Astrocyte of the hippocampus (primary cell): ENCODE measurements at places on chromosomes 4 and X.

DNA sequence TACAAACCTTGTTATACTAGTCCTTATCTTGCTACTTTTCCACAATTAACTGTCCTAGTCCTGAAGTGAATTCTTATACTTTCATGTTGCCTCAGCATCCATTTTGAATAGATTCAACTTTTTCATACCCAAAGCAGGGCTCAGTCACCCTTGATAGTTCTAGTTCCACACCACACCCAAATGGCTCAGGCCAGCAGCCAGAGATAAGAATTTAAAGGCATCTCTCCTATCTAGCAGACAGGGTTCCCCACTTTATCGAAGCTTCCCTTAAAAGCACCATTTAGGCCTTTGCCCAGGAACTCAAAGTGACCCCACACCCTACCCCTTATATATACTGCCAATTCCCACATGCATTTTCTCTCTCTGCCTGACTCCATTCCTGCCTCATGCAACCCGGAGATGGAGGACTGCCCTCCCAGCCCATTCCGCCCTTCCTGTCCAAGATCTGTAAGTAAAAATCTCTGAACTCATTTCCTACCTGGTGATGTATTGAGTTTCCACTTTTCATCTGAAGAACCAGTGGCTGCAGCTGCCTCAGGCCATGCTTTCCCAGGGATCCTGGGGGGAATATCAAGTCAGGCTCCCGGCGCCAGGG is 63.7 kb upstream of the TXK start:
- DNase-seq: no peak

GRCh38 chrX:110172215-110172614 is 145.7 kb downstream of the AMMECR1 start:
- DNase-seq: no peak

- DNase-seq: no peak
Measured at GRCh38 chrX:87636533-87636932, 118.9 kb downstream of the KLHL4 start.

- peak; percentile 79 for DNase-seq
Measured at GRCh38 chrX:68894513-68895340, 65.9 kb downstream of the EFNB1 start.

GRCh38 chr4:123824524-123824923 is 427.9 kb downstream of the SPRY1 start:
- no peak for DNase-seq

GRCh38 chrX:112746812-112747595 is 67.3 kb upstream of the LHFPL1 start:
- DNase-seq: peak; percentile 11

- DNase-seq: no peak
Measured at GRCh38 chr4:76407440-76408119, 13.4 kb downstream of the CCDC158 start.

GRCh38 chr4:26024079-26024478 is 110.1 kb downstream of the SMIM20 start:
- DNase-seq: no peak

DNA sequence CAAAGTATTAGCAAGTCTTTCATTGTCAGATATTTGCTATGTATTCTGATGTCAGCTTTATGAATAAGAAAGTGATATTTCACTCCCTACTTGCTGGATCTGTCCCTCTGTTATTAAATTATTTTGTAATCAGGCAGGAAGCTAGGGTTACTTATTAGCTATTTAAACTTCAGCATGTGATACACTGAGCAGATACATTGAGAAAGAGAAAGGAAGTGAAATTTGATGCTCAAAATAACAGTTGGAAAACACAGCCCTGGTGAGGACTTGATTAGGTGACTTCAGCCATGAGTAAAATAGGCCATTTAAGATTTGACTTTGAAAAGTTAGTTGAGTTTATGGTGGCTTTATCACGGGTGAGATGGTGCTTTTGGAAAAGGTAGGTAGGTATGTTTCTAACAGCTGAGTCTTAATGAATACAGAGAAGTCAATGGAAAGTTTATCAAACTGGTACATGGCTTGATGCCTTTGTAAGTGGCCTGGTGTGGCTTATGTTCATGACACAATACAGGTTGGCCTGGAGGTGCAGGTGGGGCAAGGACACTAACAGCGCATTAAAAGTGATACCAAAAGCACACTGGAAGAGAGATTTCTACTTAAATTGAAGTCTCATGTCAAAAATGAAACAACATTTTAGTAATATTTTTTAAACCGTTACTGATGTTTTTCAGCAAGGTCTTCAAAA is 321.2 kb upstream of the SPOCK3 start:
- DNase-seq: no peak

DNA sequence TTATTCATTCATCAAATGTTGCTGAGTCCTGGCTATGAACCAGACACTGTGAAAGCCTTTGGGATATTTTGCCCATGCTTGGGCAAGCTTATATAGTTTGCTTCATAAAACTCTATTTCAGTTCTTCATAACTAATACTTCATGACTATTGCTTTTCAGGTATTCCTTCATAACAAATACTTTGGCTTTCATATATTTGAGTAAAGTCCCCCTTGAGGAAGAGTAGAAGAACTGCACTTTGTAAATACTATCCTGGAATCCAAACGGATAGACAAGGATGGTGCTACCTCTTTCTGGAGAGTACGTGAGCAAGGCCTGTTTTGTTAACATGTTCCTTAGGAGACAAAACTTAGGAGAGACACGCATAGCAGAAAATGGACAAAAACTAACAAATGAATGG is 1.7 kb upstream of the AFP start:
- DNase-seq: no peak

DNA sequence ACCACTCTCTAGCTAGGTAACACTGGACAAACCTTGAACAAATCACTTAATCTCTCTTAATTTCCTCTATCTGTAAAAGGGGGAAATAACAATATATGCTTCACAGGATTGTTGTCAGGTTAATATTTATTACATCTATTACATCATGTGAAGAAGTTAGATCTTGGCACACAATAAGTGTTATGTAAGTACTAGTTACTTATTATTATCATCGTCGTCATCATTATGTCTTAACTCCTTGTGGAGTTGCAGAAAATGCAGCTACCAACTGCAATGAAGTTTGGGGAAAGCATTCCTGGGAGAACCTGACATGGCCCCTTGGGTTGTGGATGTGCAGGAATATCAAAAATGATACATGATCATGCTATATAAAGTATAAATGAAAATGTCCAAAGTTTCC is 4.8 kb upstream of the JCHAIN start:
- DNase-seq: no peak

DNA sequence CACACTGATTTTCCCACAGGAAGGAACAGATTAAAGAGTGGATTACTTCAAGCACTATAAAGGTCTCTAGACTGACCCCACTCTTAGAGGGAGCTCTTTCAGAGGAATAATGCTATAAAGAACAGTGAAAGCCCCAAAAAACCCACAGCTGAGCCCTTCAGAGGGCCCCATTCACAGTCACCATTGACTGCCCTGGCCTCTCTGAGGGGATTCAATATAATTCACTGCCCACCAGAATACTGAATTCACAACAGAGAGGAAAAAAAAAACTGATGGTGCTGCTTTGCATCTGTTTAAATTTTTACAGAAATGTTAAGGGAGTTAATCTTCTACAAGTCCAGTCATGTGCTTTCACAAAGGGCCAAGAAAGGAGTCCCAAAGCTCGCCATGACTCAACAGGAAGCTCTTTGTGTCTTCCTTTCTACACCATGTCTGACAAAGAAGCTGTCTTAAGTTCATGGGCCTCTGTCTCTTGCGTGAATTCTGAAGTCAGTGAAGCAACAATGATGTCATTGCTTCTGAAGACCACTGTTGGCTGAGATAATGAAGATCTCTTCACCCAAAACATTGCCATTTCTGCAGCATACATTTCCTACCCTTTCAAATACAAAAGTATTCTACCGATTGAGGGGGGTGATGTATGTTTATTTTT is 174.9 kb downstream of the ADAMTS3 start:
- no peak for DNase-seq

DNA sequence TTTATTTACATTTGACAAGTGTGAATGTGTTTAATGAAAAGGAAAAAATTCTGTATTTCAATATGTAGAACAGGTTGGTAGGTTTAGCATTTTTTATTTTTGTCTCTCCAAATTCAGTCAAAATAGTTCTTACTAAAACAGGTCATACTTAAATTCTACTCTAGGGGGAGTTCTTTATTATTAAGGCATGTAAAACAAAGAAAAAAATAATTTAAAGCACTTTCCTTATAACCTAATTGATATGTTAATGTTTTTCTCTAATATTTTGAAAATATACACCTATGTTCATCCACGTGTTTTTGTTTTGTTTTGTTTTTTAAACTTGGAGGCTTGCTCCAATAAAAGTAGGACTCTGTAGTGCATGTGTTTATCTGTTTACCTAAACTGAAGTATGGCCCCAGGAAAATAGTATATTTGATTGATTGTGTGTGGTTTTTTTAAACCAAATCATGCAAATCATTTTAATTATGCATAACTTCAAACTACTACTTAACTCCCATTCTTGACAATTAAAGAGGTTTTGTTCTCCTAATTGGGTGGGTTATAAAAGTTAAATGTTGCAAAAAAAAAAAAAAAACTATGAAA is 562.7 kb downstream of the RPA4 start:
- no peak for DNase-seq

DNA sequence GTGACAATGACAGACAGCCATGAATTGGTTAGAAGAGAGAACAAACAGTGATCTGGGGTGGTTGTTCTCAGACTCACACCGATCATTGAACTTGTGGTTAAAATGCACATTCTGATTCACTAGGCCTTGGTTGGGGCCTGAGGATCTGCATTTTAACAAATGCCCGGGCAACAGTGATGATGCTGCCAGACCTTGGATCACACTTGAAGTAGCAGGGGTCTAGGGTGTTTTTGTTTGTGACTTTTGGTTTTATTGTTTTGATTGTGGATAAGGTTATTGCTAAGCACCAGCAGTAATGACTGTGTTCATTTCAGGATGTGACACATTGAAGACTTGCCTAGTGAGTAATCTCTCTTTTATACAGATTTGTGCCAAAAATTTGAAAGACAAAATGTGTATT is 36.5 kb downstream of the TXLNG start:
- peak; percentile 51 for DNase-seq

DNA sequence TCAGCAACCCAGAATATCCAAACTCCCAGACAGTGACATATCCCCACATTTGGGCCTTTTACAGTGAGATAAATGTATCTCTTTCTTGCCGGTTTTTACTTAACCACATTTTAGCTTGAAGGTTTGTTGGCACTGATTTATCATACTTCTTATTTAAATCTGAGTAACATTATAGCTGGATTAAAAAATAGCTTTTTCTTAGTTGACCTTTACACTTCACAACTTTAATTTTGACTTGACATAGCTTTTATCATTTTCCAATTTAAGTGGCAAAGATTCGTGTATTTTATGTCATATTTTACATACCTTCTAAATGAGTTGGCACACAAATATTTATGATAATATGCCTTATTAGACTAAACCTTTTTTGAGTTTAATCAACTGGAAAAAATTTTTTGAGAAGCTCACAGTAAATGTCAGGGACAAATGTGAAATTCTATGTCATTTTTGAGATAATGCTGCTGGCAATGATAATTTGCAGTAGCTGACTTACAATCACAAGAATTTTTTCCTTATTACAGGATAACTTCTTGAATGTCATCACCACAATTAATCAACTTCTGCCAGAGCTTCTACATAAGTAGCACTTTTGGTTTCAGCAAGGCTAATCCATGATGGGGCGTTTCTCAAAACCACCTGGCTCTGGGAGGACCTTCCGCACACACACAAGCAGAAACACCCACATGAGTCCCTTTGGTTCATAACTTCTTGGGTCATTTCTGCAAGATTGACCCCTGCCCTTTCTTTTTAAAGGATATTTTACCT is 80.3 kb downstream of the SYTL5 start:
- DNase-seq: no peak

GRCh38 chr4:169098532-169098931 is 88.5 kb upstream of the CBR4 start:
- DNase-seq: peak; percentile 64

DNA sequence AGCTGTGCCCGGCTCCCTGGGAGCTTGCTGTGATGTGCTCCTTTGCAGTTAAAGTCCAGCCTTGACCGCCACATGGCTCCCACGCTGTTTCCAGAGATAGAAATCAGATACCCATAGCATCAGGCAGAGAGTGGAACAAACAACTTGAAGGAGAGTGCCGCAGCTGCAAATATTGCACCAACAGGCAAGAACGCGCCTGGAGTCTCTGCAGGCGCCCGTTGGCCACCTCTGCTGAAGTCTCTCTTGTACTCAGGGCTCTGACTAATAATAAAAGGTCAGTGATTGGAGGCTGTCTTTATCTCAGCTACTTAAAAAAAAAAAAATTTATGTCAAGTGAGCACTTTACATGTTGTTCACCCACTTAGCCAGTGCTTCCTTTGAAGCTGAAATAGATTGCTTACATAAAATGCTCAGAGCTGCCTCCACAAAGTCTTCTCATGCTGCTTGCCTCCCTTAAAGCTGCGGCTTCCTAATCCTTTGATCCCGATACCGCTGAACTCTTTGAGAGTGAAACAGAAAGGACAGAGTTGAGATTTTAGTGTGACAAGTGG is 30.9 kb upstream of the TENM3 start:
- peak; percentile 54 for DNase-seq

- DNase-seq: no peak
Measured at GRCh38 chrX:19179389-19179788, 57.1 kb upstream of the ADGRG2 start.

DNA sequence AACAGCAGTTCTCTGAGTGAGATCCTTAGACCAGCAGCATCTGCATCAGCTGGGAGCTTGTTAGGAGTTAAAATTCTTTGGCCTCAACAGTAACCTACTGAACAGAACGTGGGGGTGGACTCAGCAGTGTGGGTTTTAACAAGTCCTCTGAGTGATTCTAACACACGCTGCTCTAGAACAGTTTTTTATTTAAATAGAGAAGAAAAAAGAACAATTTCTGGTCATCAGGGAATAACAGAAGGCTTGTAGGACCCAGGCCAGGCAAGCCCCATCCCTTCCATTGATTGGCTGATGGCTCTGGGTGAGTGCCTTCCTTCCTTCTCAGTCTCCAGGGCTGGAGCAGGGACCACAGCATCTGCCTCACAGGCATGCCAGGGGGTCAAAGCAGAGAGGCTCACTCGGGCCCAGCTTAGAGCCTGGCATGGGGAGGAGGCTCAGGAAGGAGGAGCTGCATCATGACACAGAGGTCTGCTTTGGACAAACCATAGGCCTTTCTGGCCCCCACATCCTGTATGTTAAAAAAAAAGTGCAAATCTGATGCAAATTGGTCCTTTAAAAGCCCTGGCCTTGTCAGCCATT is 56.7 kb downstream of the JAKMIP1 start:
- no peak for DNase-seq

DNA sequence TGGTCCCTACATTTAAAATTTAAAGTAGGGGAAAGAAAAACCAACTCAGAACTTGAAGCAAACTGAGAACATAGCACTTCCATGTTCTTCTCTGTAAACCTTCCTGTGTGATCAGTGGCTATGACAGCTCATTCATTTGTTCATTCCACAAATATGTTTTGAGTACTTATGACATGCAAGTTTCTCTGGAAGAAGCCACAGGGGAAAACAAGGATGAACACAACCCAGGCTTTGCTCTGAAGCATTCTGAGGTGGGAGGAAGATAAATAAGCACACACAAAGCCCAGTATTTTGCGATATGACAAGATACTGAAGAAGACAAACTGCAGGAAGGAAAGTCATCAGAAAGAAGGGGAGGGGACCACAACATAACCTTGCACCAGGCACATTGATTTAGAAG is 96.4 kb downstream of the CHIC2 start:
- no peak for DNase-seq
